ENCODE measurements at places on chromosomes 11 and 22. TPM values are rescaled to one million over a fixed set of nuclear protein-coding genes. Genes with fewer than 3 reads are reported as not detected.

MS4A6E gene
- total RNA-seq: not detected

ART1 gene
- total RNA-seq: not detected

CCDC15 gene
- 3.2 TPM for total RNA-seq

LMF2 gene
- total RNA-seq: 65.0 TPM

FIBIN gene
- 67.5 TPM for total RNA-seq

BIRC3 gene
- total RNA-seq: 2.4 TPM

MRE11 gene
- total RNA-seq: 9.9 TPM

TRIM3 gene
- total RNA-seq: 13.5 TPM

GRAP2 gene
- total RNA-seq: 0.76 TPM

CNGA4 gene
- total RNA-seq: not detected

ALG9 gene
- total RNA-seq: 18.7 TPM

SLC3A2 gene
- total RNA-seq: 138 TPM

FGF4 gene
- total RNA-seq: not detected

UBQLNL gene
- not detected for total RNA-seq

CARD18 gene
- total RNA-seq: not detected

GPHA2 gene
- total RNA-seq: not detected

COMT gene
- total RNA-seq: 244 TPM

ASCC2 gene
- total RNA-seq: 58.4 TPM

PLXNB2 gene
- 80.9 TPM for total RNA-seq

CHORDC1 gene
- total RNA-seq: 23.1 TPM

TRIM44 gene
- 9.7 TPM for total RNA-seq

Data from esophagus squamous epithelium (tissue), 5 donors.